Prostate gland (tissue), 2 donors: ENCODE measurements at places on chromosomes 6 and 20. TPM values are rescaled to one million over a fixed set of nuclear protein-coding genes. Genes with fewer than 3 reads are reported as not detected.

Gene PI3
- total RNA-seq, result 1.5 TPM

Gene HLA-DPB1
- total RNA-seq, result 57.5 TPM

DNA sequence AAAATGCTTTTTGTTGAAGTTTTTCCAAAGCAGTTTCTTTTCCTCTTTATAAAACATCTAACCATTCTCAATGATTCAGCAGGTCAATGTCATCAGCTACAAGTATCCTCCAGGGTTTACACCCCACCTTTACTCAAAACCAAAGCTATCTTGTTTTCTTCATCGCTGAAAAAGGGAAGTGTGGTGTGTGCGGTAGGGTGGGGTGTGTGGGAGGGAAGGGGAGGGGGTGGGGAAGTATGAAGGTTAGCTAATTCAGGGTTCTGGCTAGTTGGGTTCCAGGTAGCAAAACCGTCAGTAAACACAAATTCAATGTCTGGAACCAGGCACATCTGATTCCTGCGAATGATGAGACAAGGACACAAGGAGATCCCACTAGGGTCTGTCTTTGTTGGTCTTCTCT is 189.6 kb downstream of the GJA10 start:
- no peak overlapping the region for H3K27ac ChIP-seq
- H3K4me1 ChIP-seq, result no peaks in the 10 kb centered on the region
- no peak for DNase-seq
- H3K4me3 ChIP-seq, result no peak overlapping the region

GRCh38 chr20:4633780-4634179 is 87.9 kb upstream of the PRND start:
- no peak overlapping the region for H3K27ac ChIP-seq
- no peaks in the 10 kb centered on the region for H3K27me3 ChIP-seq
- no peaks in the 10 kb centered on the region for H3K36me3 ChIP-seq
- H3K4me3 ChIP-seq, result no peak overlapping the region
- no peaks in the 10 kb centered on the region for H3K4me1 ChIP-seq

Gene PPP1R14C
- 3.4 TPM for total RNA-seq
